WERI-Rb-1 (cell line): ENCODE measurements at places on chromosomes 4 and X.

DNA sequence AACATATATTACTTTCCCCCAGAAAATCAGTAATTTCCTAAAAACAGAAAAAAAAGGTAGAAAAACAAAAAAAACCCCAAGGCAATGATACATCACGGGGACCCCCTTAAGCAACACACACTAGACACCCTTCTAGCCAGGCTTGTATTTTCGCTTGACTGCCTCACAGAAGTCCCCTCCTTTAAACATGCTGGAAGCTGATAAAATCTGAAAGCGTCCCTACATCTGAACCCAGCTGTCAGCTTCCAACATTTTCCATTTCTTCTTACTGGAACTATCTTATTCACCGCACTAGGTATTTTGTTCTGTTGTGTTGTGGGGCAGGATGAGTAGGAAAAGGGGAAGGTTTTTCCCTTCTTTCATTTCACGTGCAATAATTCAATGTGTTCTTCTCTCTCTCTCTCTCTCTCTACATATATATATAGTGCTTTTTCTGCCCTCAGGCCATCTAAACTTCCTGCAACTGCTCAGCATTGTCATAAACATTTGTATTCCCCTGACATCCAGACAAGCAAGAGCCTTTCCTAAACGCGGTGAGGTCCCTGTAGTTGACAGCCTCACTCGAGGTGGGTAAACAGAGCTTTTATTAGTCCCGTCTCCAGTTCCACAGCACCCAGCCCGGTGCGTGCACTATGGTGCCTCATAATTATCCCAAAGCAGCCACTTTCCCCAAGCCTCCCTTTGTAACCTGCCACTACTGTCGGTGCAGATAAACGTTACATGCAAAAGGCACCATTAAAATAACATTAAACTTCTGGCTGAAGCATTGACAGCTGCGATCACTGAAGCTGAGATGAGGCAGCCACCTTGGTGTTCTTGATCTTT, 82.5 kb downstream of the GATB start:
- no peak for DNase-seq

DNA sequence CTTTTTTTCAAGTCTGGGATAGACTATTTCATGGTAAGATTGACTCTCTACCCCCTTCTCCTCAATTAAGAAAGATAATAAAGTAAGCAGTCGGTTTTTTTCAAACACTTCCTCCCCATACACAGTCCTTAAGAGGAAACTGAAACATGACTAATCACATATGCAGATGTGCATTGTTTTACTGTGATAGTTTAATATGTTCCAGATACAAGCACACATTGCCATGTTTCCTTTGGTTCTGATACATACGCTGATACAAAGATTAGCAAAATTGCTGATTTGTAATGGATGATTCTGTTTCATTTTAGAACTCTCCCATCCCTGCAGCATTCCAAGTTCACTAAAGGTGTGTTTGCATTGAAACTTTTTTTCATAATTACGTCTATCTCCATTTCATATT, 76.1 kb downstream of the FBXO8 start:
- no peak for DNase-seq

DNA sequence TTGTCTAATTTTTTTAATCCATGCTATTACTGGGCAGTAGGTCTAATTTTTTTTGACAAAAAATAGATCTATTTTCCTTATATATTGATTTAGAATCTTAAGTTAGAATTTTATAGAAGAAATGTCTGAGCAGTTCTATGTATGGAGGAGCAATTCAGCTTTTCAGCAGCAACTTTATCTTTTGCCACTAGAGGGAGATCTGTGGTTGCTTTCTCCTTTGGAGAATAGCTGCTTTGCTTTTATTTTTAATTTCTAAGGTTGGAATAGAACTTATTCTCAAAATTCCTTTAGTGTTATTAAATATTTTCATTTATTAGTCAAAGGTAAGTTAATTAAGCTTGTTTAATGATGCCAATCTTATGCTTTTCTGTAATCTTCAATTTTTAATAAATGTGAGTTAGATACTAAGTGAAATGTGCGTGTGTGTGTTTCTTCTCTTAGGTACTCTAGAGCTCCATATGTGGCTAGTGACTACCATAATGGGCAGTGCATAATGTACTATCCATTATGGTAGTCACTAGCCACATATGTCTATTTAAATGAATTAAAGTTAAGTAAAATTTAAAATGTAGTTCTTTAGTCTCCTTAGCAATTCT, 29.3 kb downstream of the FAM199X start:
- no peak for DNase-seq

- DNase-seq: no peak
Observed at GRCh38 chr4:175373031-175373430, 439.0 kb downstream of the GPM6A start.

DNA sequence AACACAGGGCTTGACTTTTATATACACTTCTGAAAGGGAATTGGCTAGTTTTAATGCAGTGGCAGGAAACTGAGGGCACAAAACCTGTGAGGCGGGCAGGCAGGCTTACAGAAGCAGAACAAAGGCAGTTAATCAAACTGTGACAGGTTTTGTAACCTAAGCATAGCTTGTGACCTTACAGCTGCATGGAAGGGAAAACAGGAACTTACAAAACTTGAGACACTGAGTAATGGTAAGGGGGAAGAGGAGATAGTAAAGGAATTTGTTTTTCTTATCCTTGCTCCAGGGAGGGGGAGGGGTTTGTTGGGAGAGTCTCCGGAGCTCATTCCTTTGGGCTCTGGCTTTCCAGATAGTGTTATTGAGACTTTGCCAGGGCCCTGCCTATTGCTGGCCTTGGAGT, 55.6 kb downstream of the SLITRK4 start:
- DNase-seq: no peak

DNA sequence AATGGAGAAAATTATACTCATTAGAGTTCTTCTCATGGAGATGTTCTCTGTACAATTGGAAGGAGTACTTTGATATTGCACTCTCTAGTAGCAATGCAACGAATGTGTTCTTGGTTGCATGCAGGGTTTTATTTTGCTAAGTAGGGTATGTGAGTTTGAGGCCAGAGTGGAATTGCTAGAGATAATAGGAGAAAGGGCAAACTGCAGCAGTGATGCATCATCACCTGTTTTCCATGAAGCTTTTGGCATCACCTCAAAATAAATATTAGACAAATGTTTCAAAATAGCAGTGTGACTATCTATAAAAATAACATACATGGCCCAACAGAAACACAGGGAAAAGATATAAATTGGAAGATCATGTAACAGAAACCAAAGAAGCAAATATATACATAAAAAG, 93.3 kb downstream of the TIGD2 start:
- DNase-seq: no peak

- no peak for DNase-seq
Observed at GRCh38 chrX:28585767-28586166, 1.5 kb upstream of the IL1RAPL1 start.

DNA sequence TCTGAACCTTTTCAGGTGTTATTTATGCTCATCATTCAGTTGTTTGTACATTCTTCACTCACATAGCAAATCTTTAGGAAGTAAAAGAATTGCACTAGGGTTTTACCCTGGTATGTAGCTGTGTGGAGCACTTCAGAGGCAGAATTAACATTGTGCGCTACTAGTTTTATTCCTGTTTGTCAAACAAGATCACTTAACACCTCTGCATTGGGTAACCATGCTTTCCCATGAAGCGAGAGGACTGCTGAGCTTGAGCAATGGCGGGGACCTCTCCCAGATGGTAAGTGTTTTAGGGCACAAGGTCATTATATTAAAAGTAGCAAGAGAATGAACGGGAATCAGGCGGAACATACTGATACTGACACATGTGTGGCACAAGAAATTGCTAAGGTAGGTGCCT, 59.2 kb downstream of the SHROOM3 start:
- no peak for DNase-seq

DNA sequence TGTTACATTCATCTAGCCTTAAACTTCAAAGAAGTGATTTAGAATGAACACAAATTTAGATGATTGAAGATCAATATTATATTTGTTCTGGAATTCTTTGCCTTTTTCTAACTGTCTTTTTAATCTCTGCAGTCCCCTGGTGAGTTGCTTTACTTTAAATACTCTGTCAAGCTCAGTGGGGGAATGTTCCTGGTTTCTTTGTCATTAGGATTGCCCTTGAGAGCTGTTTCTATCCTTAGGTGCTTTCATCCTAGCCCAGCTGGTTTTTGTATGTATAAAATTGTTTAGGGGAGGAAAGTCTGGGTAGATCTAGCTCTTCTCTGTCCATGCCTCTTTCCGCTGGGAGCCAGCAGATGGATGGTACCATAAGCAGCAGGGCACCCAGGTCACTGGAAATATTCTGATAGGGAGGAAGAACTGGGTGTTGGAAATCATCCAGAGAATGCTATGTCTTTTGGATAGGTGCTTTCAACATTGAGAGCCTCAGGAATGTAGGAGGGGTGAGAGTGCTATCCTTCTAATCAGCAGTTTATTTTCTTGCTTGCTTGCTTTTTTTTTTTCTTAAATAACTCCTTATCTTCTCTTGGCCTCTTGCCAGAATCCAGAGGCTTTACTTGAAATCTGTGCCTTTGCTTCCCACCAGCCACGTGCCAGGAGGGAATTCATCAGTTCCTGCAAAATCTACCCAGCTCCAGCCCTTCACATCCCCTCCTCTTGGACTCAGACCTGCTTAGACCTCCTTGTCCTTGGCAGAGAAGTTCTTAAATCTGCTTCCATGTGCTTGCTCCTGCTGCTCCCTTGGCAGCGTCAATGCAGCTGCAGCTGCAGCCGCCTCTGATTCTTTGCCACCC, 215.3 kb upstream of the ANXA3 start:
- no peak for DNase-seq

DNA sequence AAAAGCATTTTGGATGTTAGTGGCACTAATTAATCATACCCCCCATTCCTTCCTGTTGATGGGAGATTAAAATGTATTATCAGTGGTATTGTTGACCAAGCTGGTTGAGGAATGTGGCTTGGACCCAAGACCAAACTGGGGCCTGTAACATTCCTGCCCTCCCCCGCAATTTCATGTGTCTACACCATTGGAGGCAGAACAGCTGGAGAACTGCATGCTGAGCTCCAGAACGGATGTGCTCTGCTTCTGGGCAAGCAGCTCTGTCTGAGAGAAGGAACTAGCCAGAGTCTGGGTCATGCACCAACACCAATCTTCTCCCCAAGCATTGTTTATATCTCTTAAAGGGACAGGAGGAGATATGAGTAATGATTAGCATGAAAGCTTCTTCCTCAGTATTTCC, 185.5 kb downstream of the CEP135 start:
- no peak for DNase-seq

DNA sequence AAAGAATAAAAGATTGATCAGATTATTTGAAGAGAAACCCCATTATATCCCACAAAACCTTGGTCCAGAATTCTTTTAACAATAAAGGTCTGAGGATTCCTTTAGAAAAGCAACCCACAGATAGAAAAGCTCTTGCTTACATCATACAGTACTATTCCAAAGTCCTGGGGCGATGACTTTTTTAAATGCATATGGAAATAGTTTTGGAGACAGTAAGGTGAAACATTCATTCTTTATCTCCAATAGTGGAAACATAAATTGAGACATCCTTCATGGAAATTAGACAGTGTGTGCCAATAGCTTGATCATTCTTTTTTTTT, 85.7 kb upstream of the UCP1 start:
- DNase-seq: no peak

DNA sequence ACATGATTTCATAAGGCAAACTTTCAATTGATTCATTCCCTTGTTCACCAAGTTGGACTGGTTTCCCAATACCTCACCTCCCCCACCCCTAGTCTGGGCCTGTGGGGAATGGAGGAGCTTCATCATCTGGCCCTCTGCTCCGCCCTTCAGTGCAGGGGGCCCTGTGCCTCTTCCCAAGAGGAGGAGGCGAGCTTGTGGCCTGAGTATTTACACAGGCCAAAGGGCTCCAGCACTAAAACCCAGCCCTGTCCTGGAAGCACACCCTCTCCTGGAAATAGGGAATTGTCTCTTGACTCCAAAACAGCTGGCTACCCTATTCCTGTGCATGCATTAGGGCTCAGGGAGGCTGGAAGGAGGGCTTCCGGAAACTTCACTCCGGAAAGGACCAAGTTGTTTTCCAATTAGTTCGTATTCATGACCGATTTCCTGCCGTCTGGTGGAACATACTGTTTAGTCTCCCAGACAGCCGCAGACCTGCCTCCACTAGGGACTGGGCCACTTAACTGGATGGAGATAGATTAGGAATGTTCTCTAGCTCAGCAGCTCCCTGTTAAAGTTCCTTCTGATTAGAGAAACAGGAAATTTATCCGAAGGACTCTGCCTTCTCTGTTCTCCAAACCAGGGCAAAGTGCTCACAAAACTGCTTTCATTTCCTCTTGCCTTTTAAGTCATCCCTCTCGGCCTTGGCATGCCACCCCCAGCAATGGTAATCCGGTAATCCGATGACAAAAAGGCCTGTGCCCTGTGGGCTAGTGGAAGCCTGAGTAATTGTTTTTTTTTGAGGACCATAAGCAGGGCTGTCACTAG, 5.8 kb downstream of the SRPX2 start:
- peak; percentile 58 for DNase-seq

- DNase-seq: no peak
Observed at GRCh38 chrX:12197030-12197429, 58.8 kb downstream of the FRMPD4 start.

DNA sequence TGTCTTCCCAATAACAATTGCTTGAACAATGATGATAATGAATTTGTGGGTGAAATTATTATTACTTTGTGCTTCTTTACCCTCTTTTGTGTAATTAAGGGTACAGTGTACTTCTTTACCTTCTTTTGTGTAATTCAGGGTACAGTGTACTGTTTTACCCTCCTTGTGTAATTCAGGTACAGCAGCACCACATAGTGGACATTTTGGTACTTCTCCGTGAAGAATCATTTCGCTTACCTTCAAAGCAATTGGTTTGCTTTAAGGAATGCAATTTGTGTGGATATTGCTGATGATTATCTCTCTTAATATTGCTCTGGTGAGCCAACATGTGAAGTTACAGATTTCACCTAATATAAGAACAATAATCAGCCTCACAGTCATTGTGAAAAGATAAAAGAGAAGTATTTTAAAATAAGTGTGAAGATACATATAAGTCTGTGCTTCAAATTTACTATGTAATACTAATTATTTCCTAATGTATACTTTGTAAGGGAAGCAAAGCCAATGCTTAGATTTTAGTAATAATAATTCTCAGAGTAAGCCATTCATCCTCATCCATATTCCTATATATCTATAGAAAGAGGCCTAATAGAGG, 27.2 kb upstream of the SEC24B start:
- DNase-seq: peak; percentile 65
